ENCODE measurements at places on chromosomes 5 and 9. TPM values are rescaled to one million over a fixed set of nuclear protein-coding genes. Genes with fewer than 3 reads are reported as not detected.

GRCh38 chr5:148858547-148858946, 32.1 kb downstream of the ADRB2 start:
- no peak for DNase-seq

DNA sequence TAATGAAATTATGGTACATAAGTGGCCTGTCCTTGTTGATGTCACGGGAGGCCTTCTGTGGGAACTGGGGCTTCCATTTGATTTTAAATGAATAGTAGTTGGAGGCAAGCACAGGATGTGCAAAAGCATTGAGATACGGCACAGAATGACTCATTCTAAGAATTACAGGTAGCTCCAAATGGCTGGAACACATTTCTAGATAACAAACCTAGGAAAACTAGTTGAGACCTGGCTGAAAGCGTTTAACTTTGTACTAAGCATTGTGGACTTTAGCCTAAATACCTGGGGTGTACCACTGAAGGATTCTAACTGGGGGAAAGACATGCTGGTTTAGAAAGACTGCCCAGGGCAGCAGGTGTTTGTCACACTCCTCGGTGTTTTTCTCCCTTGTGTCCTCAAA, 9.4 kb downstream of the SKP2 start:
- no peak for DNase-seq

DNA sequence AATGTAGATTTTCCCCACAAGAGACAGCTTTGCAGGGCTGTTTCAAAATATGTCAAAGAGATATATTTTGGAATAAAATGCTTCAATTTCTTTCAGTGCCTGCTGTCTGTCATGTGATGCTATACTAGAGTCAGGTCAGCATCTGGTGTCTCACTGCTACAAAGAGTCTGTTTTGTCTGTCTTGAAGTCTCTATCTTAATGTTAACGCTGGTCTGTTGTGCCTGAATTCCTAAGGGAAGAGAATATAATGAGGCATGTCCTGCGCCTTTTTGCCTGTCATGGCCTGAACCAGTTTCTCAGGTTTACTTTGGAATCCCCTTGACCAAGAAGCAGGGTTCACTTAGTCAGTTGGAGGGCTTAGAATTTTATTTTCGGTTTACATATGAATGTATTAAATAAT, 176.4 kb downstream of the PDZD2 start:
- no peak for DNase-seq

The PIP5KL1 gene
- polyA plus RNA-seq = 4.4 TPM

The MIER3 gene
- polyA plus RNA-seq = 10.2 TPM

The ECSCR gene
- polyA plus RNA-seq = not detected

All from keratinocyte (primary cell).